ENCODE measurements at places on chromosomes 2 and 18.

DNA sequence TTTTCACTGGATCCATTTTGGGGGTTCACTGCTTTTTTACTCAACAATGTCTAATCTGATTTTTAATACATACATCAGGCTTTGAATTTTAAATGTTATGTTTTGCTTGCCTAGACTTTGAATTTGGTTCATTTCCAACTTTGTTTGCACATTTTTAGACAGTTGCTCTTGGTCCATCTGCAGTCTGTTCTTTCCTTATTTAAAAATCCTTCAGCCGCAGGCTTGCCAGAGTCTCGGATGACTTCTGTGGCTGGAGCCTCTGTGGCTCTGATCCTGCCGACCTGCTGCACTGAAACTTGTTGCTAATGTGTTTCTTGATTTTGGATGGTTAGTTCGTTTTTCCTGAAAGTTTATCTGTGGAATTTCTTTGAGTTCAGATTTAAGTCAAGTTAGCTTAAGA, 172.0 kb upstream of the ALKAL2 start:
- DNase-seq: no peak

- no peak for DNase-seq
Observed at GRCh38 chr2:217843324-217843723, 159.5 kb downstream of the TNS1 start.

GRCh38 chr2:217836901-217837491, 165.8 kb downstream of the TNS1 start:
- DNase-seq: no peak

GRCh38 chr2:241530571-241530970, 22.2 kb upstream of the STK25 start:
- no peak for DNase-seq

- DNase-seq: no peak
Observed at GRCh38 chr2:52383541-52383940, 1351.6 kb upstream of the NRXN1 start.

GRCh38 chr2:4340536-4340935, 637.2 kb downstream of the DCDC2C start:
- no peak for DNase-seq

- no peak for DNase-seq
Observed at GRCh38 chr18:59488899-59489298, 129.8 kb upstream of the LMAN1 start.

GRCh38 chr2:18896125-18896764, 306.9 kb upstream of the NT5C1B start:
- DNase-seq: no peak

DNA sequence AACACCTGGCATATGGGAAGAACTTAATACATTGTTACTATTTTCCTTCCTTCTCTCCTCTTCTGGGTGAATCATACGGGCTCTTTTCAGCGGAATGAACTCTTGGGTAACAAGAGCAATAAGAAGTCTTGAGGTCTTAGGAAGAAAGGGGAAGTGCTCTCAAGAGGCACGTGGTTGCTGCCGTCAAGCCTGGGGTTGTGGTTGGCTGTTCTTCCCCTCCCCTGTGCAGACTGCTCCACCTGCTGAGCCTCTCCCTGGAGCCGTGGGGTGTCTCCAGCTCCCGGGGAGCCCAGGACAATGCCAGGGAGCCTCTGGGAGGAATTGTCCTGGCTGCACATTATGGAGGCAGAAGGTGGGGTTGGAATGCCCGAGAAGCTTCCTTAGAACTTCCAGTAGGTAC, 19.4 kb downstream of the TOGARAM2 start:
- no peak for DNase-seq

- DNase-seq: no peak
Observed at GRCh38 chr18:24703316-24703715, 242.9 kb downstream of the HRH4 start.

DNA sequence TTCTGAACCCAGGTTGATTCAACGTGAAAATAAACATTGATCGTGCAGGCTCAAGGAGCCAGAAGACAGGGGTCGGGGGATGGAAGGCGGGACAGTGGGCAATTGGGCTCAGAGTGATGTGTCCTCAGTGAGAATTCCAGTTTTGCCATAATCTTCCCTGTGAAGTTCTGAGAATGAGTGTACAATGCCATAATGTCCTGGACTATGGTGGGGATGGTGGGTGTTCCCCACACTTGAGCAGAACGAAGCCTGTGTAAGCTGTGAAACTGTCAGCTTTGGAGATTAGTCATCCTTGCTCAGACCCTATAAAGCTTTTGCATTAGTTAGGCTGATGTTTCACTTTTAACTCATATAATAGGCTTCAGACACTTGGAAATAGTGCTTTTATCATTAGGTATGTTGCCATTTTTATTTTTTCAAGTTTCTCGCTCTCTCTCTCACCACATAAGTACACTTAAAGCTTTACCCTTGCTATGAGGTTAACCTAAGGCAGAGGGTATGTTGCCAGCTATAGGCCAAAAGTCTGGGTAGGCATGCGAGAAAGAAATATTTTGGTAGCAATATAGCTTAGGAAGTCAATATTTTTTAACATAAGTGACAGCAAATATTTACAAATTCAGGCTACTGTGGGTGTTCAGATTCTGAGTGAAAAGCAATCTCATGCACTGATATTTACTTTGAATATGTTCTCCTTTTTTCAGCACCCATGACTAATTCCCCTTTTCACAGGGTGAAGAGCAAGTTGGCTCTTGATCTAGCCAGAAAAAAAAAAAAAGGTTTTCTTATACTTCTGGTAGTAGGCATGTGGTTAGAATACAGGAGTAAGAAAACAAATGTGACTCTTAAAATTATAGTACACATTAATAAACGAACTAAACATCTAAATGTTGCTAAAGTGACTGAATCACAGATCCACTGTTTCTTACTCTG, 47.2 kb downstream of the CDC42EP3 start:
- DNase-seq: no peak

GRCh38 chr2:197377670-197378069, 57.2 kb downstream of the SF3B1 start:
- DNase-seq: no peak

GRCh38 chr2:178910005-178910404, 102.8 kb upstream of the TTN start:
- no peak for DNase-seq

- DNase-seq: no peak
Observed at GRCh38 chr18:6607343-6607742, 122.2 kb upstream of the ARHGAP28 start.

- no peak for DNase-seq
Observed at GRCh38 chr2:140641163-140641562, 1489.7 kb downstream of the LRP1B start.

DNA sequence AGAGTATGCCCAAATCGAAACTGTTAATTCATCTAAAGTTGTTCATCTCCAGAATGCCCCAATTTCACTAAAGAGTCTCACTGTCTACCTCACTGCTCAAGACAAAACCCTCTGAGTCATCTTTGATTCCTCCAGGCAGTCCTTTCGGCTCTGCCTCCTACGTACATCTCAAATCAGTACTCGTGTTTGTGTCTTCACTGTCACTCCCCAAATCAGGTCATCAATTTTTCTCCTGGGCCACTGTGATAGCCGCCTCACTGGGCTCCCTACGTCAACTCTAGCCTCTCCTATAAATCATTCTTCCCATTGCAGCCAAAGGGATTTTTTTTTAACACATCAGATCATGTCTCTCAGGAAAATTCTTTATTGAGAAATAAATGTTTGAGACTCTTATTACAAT, 42.1 kb upstream of the TTC39C start:
- no peak for DNase-seq

DNA sequence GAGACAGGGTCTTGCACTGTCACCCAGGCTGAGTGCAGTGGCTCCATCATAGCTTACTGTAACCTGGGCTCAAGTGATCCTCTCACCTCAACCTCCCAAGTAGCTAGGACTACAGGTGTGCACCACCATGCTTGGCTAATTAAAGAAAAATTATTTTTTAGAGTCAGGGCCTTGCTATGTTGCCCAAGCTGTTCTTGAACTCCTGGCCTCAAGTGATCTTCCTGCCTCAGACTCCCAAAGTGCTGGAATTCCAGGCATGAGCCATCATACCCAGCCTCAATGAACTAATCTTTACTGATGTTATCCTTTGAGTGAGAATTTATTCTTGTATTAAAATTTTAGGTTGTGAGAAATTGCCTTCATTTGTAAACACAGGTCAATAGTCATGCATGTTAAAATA, 27.0 kb upstream of the CD28 start:
- no peak for DNase-seq

- DNase-seq: no peak
Observed at GRCh38 chr2:125745514-125745913, 910.4 kb upstream of the GYPC start.

GRCh38 chr2:98607741-98608115, 584 bp downstream of the COA5 start:
- no peak for DNase-seq

DNA sequence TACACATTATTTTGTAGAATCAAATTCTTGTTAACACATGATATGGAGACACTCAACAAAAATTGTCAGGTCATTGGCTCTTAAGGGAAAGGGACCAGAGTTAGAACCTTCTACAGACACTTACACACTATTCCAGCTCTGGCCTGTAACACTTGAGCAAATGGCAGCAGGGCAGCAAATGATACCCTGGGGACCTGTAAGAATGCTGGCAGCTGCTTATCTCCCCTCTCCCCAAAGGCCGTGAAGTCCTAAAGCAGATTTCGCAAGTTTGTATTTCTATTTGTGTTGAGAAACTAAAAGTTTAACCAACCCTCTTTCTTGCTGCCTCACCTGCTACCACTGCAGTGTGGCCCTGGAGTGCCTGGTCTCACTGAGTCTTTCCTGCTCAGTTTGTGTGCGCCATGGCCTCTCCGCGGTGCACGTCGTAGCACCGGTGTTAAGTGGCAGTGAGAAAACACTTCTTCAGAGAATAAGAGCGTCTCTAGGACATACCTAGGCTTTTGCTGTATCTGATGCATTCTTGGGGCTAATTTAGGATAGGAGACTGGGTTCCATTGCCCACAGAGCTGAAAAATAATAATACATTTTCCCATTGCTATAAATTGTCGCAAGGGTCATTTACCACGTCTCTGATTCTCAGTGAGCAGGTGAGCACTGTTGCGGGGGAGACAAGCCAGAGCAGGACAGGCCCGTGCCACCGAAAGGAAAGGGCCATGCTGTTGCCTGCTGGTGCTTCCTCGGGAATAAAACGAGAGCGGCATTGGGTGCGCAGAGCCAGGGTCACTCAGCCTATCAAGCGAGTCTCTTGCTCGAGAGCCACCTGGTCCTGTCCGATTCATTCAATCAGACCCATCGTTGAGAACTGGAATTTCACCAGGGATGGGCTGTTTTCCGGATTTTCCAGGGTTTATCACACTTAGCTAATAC, 204.9 kb downstream of the PTGR3 start:
- no peak for DNase-seq

GRCh38 chr2:130795431-130795830, 40.1 kb downstream of the AMER3 start:
- DNase-seq: no peak

DNA sequence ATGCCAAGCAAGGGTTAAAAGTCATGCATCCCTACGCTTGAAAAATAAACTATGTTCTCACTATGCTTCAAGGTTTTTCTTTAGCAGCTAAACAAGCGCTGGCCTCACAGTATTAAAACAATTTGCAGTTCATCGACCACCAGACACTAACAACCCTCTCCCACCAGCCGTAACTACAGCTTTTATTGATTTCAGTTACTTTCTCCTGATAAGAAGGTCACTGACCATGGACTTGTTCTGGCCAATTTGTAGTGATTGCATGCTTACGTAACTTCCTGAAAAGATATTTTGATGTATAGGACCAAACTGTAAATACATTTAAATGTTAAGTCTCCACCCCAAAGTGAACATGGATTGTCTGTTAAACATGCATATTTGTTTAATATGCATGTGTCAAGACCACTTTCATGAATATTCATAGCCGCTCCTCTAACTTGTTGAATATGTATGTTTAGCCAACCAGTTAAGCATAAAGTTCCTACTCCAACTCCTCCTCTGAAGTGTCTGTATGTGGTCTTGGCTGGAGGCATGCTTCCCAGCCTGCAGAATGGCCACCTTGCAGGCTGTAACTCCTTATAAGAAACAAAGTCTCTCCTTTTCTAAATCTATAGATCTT, 1.7 kb upstream of the THOC1 start:
- no peak for DNase-seq

DNA sequence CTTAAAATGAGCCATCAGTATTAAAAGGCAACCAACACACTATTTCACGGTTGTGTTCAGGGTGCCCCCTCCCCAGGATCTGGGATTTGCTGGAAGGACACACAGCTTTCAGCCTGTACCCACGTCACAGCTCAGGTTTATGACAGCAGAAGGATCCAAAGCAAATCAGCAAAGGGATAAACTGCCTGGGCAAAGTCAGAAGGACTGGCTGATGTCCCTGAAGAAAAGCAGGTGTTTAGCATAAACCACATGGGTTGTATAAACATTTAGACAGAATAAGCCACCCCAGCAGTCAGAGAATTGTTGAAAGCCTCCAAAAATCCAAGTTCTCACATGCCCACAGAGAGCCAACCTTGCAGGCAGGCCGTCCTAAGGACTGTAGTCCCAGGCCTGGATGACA, 63.9 kb downstream of the CD226 start:
- DNase-seq: no peak

GRCh38 chr2:191839918-191840804, 6.7 kb downstream of the CAVIN2 start:
- no peak for DNase-seq

DNA sequence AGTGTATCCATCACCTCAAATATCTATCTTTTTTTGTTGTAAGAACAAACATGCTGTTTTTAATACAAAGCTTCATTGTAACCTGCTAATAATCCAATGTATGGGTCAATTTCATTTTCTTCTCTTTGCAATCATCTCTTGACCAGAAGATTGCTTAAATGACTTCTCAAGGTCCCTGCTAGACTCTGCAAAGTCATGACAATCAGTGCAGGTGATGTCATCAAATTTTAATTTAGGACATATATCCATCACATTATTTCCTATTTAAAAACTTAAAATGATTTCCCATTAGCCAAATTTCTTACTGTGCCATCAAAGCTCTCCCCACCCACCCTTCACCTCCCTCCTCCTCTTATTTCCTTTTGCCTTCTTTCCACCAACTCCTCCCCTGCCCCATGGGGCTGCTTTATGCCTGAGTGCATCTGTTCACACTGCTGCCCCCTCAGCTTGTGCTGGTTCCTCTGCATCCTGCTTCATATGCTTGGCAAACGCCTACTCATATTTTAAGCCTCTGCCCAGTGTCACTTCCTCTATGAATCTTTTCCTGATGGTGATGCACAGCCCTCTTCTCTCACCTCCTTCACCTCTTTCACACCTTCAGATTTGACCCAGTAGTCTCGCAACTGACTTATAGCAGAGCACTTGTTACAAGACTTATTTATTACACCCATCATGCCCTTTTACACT, 20.3 kb downstream of the PLEK start:
- DNase-seq: no peak

DNA sequence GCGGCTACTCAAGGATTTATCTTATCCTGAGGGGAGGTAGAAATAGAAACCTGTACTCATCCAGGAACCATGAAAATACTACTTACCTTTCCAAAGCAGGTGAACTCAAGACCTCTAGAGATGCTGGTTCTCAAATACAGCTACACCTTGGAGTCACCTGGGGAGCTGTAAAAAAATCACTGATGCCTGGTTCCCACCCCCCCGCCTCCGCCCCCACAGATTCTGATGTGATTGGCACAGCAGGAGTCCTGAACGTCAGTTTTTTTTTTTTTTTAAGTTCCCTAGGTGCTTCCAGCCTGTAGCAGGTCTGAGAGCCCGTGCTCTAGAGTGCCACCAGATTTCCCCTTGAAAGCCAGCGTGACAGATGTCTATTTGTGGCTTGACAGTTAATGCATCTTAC, 113.6 kb downstream of the MRO start:
- DNase-seq: no peak

- no peak for DNase-seq
Observed at GRCh38 chr2:23036629-23037028, 348.4 kb upstream of the KLHL29 start.
